WERI-Rb-1 (cell line): ENCODE measurements at places on chromosomes 16 and 17.

GRCh38 chr17:82507631-82508175 lies 11.8 kb upstream of the FOXK2 start:
- no peak for DNase-seq

DNA sequence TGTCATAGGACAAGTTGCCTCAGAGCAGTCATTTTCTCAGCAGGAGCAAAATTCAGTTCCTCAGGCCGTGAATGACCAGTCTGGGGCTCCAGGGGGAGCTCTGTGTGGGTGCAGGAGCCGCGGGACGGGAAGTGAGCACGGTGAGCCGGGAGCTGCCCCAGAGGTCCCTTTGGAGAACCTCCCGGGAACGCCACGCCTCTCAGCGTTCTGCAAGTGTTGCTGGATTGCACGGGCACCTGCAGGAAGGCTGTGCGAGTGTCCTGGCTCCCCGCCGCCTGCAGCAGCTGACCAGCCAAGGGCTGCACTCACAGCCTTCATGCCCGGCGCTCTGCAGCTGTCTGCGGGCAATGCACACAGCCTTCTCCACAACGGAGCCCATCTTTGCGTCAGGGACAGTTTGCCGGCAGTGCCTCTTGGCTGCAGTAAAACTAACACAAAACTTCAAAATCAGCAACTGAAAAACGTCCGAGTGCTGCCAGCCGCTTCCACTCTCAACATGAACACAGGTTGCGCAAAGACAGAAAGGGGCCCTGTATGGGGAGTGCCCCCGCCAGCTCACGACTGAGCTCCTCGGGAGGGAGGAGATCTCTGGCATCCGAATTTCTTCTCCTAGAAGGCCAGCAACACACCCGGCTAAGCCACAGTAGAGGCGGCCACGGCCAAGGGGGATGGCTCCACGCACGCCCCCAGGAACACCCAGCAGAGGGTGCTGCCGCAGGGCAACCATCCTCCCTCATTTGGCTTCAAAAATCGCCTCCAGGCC lies 16.0 kb downstream of the NDUFAF8 start:
- peak; percentile 91 for DNase-seq

GRCh38 chr16:14193316-14193871 lies 122.3 kb downstream of the MRTFB start:
- no peak for DNase-seq

- DNase-seq = no peak
These were observed 13.9 kb downstream of the NGFR start for GRCh38 chr17:49508866-49509587.

GRCh38 chr17:28634206-28634865 lies 10.6 kb downstream of the BLTP2 start:
- no peak for DNase-seq

GRCh38 chr16:83762992-83763358 lies 44.8 kb upstream of the HSBP1 start:
- DNase-seq = no peak
